ENCODE measurements at places on chromosomes 7 and 10. TPM values are rescaled to one million over a fixed set of nuclear protein-coding genes. Genes with fewer than 3 reads are reported as not detected.
A peak's percentile ranks its signal among the peaks of the same experiment; 100 is the strongest.

Gene CYP2C9
- polyA plus RNA-seq: 4.8 TPM

Gene SLC16A9
- 42.6 TPM for polyA plus RNA-seq

Gene SLC39A12
- not detected for polyA plus RNA-seq

Gene MRLN
- polyA plus RNA-seq: not detected

Gene FAM25A
- not detected for polyA plus RNA-seq

Gene GJD4
- 0.21 TPM for polyA plus RNA-seq

Gene COL26A1
- polyA plus RNA-seq: 35.3 TPM

- peak; percentile 7 for DNase-seq
Observed at GRCh38 chr7:131224996-131225395, 102.7 kb upstream of the MKLN1 start.

DNA sequence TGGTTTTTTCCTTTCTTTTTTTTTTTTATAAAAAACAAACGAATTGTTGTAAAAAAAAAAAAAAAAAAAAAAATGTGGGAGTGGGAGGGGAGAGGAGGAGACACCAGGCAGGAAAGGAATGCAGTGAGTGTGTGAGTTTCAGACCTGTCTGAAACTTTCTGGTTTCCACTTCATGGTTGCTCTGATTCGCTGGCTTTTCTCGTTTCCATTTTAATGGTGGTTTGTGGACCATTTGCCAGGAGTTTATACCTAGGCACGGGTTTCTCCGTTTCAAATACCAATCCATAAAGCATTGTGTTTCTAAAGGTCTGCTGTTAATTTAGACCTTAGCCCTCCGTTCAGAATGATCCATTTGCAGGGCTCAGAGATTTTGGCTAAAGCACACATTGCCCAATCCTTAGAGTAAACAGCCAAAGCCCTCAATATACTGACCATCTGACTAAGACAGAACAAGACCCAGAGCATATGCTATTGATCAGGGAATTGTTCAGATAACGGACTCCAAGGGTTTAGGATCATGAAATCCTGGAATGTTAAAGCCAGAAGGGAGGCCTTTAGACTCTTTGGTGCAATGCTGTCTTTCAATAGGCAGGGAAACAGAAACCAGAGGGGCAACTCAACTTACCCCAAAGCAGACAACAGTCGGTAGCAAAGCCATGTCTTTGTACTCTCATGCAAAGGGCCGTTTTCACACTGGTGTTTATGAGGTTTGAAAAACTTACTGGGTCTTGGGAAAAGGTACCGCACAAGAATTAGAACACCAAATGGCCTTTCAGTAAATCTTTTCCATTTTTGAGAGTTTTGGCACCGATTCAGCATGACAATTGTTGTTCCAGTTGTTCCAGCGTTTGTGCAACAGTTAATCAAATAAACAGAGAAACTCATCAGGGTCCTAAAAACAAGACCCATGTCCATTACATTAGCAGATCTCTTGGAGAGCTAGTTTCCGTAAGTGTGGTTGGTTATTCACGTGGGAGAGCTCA is 94.3 kb upstream of the AGBL3 start:
- peak; percentile 64 for DNase-seq

DNA sequence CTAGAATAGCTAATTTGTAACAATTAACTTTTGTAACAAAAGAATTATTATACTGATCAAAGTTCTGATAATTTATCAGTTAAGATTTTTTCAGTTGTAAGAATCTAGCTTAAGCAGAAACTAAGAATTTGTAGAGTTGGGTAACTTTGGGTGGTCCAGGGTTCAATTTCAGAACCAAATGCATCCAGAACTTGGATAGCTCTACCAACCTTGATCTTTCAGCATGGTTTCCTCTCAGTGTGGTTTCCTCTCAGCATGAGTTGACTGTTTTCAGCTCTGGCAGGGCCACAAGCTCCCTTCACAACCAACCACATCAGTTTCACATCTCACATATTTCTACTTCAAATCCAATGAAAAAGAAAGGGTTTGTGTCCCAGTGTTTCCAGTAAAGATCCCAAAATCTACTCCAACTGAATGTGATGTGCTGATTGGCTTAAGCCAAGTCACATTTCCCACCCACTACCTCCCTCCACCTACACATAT is 3.3 kb upstream of the FAS start:
- no peak for DNase-seq

- peak; percentile 75 for DNase-seq
Observed at GRCh38 chr10:112565434-112566053, 118.5 kb downstream of the VTI1A start.

DNA sequence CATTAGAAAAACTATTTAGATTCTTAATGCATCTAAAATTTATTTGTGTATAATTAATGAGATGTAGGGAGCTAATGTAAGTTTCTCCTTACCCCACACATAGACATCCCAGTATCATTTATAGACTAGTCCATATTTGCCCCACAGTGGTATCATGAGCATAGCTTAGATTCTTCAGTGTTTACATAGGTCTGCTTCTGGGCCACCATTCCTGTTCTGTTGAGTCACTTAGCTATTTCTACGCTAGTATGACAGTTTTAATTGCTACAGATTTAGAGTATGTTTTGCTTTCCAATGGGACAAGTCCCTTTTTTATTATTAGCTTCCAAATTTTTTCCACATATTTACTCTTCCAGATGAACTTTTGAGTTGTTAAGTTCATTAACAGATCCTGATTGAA is 69.4 kb downstream of the MCMBP start:
- no peak for DNase-seq

GRCh38 chr7:34240417-34240816 is 335.1 kb downstream of the BMPER start:
- DNase-seq: no peak

- DNase-seq: no peak
Observed at GRCh38 chr10:120657371-120657770, 193.8 kb upstream of the WDR11 start.

DNA sequence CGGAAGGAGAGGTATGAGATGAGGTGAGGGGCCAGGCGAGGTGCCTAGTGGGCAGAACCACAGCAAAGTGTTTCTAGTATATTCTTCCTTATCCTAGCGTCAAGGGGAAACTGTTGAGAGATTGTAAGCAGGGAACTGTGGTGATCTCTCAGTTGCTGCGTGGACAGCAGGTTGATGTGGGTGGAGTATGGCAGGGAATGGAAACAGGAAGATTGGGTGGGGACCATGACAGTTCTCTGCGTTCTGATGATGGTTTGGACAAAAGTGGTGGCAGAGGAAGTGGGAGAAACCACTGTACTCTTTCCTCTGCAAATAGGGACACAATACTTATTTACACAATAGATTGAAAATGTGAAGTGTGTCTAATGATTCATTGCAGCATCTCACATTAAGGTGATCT is 191.5 kb upstream of the GRB10 start:
- no peak for DNase-seq

DNA sequence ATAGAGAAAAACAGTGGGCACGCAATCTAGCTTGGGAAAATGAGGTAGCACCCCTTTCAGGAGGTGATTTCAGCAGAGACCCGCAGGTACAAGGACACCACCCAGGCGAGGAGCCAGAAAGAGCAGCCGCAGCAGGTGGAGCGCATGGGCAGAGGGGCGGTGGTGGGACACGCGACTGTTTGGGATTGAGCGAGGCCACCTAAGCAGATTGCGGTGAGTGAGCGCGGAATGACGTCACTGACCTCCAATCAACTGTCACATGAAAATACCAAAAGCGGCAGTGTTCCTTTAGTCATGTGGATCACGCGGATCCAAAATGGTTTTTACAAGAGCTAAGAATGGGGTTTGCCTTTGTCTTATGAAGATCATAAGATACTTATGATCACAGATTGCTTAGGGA is 40.2 kb upstream of the SLC26A3 start:
- no peak for DNase-seq

DNA sequence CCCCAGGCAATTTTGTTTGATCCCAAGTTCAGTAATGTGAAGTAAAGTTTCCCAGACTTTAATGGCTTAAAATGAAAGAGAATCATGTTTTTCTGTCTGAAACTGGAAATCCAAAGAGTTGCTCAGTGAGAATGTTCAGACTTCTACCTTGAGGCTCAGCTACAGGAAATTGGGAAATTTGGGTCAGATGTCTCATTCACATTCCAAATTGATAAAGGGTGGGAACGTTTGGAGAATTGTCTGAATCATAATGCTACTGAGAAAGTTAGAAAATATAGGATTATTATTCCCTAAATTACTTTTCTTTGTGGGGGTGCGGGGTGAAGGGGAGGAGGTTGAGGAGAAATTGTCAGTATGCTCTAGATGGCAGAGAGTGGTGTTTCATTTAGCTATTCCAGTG is 773.9 kb downstream of the LRMDA start:
- DNase-seq: no peak

DNA sequence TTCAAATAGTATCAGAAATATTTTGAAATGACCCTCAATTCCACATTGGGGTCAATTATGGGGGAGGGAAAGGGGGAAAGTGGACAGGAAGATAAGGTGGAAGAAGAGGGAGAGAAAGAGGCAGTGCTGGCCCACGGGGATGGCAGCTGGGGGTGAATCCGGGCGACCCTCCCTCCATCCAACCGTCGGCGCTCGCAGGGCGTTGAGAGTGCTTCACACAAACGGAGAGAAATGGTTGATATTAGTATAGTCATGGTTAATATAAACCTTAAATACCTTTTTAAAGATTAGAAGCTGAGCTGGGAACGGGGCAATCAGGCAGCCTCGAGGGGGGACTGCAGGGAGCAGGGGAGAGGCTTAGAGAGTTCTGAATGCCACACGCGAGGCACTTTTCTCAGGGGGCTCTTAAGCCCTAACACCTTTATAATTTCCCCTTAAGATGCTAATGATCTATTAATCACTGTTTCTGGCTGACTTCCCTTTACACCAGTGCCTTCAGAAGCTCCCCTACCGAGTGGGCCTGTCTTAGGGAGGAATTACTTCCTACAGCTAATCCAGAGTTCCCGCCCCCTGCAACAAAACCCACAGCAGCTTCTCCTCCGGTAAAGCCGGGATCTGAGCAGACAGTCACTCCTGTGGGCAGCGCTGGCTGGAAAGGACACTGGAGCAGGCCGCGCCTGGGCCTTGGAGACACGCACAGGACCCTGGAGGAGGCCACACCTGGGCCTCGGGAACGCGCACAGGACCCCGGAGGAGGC is 39.5 kb downstream of the PRKAG2 start:
- DNase-seq: no peak

GRCh38 chr10:1657479-1657878 is 79.8 kb downstream of the ADARB2 start:
- DNase-seq: no peak

DNA sequence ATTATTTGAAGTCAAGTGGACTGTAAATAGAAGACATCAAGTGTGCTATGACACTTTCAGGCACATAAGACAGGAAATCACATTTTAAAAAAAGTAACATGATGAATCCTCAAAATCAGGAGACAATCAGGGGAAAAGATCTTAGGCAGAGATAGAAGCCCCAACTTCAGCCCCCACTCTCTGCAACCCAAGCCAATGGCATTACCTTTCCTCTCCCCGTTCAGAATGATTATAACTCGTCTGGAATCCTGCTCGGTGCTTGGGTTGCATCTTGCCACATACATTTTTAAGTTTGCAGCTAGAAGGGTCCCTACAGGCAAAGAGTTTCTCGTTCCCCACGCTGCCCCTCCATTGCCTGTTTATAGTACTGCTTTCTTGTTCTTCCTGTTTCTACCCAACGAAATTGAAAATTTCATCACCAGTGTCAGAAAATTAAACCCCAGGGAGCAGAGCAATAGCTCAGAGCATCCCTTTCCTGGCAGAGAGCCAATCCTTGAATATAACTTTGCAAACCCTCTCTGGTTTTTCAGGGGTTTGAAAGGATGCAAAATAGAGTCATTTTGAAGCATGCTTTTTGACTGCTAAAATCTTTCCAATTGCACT is 260.5 kb upstream of the AOAH start:
- DNase-seq: no peak

GRCh38 chr7:36986511-36986933 is 262.2 kb upstream of the AOAH start:
- no peak for DNase-seq

GRCh38 chr7:50423860-50424259 is 26.3 kb downstream of the FIGNL1 start:
- DNase-seq: no peak

DNA sequence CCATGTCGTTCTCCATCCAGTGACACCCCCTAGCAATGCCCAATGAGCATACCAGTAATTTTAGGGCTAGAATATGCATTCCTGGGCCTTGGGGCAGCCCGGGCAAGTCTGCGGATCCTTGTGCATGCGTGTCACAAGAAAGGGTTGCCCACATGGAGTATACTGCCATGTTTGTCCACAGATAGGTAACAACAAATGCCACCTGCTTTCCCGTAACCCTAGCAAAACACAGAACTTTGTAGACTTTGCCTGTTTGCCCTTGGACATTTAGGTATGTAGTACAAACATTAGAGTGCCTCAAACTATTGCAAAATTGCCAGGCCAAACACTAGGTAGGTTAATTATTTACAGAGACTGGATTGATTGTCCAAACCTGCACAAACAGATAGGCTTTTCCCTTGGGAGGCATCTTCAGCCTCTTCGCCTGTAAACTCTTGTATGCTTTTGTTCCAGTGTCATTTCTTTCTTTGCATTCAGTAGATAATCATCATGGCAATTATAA is 117.0 kb downstream of the ADCY1 start:
- DNase-seq: no peak

DNA sequence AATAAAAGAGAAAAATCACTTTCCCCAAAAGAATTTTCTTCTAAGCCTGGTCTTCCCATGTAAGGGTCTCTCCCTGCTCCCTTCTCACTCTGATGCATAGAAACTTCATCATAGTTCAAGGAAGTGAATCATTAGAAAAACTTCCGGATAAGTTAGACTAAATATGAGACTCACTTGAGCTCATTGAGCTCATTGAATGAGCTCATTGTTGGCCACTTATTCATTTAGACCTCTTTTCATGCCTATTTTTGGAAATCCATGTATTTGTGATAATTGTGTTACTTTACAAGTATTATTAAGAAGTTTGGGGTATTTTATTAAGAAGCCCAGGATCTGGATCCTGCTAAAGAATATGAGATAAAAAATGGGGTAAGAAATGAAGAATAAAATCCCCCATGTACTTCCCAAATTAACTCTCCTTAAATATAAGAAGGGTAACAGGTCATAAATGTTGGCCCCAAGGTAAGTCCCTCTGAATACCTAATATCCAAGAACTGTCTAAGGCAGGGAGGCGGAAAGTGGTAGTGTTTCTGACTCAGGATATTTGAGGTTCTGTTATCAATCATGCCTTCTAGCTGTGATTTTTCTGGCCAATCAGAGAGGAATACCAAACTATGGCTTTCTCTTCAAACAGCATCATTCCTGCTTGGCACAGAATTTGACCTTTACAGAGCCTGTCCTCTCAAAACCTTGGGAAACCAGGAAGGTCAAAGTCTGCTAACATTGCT is 236.5 kb upstream of the PTN start:
- DNase-seq: no peak

- DNase-seq: no peak
Observed at GRCh38 chr10:3062502-3063186, 4.7 kb upstream of the PFKP start.

- peak; percentile 42 for DNase-seq
Observed at GRCh38 chr10:35336921-35337823, 863 bp downstream of the CCNY start.

- DNase-seq: peak; percentile 44
Observed at GRCh38 chr7:24812305-24812945, 55.2 kb upstream of the GSDME start.

All from renal pelvis (tissue), 12 donors.